ENCODE measurements at places on chromosomes 13 and 19.

- no peak for DNase-seq
Observed at GRCh38 chr13:106490569-106491321, 44.7 kb downstream of the EFNB2 start.

DNA sequence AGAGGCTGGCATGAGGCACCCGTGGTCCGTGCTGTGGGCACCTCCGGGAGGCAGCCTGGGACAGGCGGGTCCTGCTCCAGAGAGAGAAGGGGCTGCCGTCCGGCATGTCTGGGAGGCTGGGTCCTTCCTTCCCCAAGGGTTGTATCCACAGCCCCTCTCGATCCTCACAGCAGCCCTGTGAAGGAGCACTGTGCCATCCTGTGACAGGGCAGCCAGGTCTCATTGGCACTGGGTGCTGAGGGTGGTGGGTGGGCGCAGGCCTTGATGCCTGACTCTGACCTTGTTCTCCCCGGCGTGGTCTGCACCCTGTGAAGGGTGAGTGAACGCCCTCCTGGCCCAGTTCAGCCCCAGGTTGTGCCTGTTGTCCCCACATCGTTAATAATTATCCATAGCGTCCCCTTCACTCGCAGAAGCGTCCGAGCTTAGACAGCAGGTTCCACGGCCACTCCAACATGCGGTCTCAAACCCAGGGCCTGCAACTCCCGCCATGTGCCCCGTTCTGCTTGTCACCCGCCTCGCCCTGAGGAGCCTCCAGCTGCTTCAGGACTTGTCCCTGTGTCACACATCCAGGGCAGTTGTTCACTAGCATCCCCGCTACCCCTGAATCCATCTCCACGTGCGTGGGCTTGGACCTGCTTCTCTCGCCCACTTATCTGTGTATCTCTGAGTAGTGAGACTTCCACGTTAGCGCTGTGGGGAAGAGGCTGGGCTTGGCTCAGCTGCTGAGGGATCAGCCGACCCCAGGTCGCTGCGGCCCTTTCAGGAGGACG, 10.6 kb downstream of the ATP11A start:
- no peak for DNase-seq

DNA sequence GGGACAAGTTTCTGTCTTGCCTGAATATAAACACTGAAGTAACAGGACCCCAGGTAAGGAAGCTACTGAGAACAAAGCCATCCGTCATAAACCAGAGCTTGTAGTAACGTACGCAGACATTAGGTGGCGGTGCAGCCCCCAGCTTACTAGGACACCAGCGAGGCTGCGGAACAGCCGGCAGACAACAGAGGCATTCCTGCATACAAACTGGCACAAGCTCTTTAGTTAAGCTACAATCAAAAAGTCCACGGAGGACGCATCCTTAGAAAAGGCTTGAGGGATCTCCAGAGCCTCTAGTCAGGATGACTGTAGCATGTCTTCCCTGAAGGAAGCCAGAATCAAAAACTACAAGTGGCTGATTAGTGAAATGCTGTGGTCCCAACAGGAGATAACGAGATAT, 26.2 kb downstream of the ZNF160 start:
- DNase-seq, result no peak

GRCh38 chr19:42468273-42468796, 25.6 kb upstream of the CXCL17 start:
- DNase-seq, result peak; percentile 78

- no peak for DNase-seq
Observed at GRCh38 chr19:54439174-54439851, 9.7 kb upstream of the LENG8 start.

- no peak for DNase-seq
Observed at GRCh38 chr19:2507109-2507508, 31.2 kb downstream of the GADD45B start.

GRCh38 chr13:31761951-31762350, 22.6 kb downstream of the RXFP2 start:
- DNase-seq, result no peak

DNA sequence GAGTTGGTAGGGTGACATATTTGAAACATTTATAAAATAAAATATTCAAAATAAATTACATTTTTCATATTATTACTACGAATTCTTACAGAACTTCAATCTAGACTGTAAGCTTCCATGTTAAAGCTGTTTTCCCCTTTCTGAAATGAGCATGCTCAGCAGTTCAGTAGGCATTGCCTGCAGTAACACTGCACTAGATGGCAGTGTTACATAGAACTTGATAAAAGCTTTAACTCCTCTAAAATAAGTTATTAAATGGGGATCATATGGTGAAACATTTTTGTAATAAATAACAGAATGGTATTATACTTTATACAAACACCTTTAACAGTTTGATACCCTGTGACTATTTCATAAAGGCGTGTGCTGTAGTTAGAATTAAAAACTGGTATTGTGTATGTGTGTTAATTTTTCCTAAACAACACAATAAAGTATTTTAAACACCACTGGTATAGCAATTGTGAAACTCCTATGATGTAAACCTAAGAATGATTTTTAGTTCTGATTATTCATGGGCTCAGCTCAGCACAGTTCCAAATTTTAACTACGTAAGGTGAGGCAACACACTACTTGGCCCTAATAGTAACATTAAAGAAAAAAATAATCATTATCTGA, 11.6 kb upstream of the GPR18 start:
- no peak for DNase-seq

- DNase-seq, result no peak
Observed at GRCh38 chr13:98821372-98822224, 69.1 kb upstream of the SLC15A1 start.

DNA sequence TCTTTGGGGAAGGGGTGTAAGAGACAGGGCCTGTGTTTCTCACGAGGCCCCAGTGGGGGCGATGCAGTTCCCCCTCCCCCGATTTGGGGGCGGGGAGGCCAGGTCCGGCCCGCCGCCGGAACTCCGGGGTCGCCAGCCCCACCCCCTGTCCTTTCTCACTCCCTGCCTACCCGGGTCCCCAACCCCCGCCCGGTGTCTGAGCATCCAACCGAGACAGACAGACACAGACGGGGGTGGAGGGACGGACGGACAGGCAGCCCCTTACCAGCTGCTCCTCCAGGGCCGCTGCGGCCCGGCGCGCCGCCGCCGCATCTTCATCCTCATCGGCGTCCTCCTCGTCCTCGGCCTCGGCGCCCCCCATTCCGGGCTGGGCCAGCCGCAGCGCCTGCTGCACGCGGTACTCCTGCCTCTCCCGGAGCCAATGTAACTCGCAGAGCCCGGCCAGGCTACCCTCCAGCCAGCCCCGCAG, 397 bp downstream of the DACT3 start:
- DNase-seq, result no peak

GRCh38 chr13:59660582-59660981, 503.1 kb downstream of the DIAPH3 start:
- DNase-seq, result no peak

DNA sequence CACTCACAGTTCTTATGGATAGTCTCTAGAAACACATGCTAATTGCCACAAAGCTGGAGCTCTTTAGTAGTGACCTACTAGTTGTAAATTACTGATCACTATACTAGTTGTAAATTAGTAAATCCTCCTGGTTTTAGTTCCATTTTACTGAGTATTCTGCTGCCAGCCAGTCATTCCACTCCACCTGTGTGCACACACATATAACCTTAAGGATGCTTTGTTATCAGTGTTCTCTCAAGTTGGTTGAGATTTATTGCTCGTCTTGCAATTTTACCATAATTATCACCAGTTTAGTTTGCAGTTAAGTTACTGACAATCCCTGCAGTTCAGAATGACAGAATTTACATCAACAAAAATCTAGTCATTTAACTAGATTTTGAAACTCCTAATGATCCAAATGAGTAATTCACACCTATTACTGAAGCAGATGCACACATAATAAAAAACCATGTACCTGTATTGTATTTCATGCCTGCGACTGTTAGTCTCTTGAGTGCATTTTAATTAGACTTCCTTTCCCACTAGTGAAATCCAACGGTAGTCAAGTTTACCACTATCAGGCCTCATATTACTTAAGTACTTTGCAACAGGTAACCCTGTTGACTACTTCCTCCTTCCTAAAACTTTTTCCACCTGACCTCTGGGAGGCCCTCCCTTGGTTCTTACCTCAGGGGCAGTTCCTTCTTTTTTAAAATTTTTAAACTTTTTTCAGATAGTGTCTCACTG, 7.6 kb downstream of the TPT1 start:
- DNase-seq, result no peak

DNA sequence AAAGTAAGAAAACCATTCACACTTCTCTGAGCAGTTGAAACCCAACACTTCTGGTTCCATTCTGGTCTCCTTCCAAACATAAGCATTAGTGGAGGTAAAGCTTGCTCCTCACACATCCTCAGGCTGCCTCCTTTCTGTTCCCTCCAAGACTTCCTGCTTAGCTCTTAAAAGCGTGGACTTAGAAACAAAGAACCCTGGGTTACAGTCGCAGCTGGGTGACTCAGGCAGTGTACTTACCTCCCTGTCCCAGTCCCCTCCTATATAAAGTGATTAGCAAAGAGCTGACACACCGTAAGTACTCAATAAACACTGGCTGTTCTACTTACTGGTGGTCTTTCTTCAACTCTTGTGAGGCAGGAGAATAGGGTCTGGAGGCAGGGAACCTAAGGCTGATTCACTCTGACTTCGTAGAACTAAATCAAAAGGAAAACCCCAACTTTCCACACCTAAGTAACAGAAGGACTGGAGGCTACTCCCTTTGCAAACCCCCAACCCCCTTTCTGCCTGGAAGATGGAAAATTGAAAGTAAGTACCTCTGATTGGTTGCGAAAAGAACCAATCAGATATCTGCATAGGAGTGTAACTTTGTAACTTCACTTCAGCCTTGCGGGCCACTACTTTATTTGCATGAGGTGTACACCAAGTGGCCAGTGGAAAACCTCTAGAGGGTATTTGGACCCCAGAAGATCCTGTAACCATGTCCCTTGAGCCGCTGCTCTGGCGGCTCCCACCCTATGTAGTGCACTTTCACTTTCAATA, 165.4 kb downstream of the SUCLA2 start:
- no peak for DNase-seq

DNA sequence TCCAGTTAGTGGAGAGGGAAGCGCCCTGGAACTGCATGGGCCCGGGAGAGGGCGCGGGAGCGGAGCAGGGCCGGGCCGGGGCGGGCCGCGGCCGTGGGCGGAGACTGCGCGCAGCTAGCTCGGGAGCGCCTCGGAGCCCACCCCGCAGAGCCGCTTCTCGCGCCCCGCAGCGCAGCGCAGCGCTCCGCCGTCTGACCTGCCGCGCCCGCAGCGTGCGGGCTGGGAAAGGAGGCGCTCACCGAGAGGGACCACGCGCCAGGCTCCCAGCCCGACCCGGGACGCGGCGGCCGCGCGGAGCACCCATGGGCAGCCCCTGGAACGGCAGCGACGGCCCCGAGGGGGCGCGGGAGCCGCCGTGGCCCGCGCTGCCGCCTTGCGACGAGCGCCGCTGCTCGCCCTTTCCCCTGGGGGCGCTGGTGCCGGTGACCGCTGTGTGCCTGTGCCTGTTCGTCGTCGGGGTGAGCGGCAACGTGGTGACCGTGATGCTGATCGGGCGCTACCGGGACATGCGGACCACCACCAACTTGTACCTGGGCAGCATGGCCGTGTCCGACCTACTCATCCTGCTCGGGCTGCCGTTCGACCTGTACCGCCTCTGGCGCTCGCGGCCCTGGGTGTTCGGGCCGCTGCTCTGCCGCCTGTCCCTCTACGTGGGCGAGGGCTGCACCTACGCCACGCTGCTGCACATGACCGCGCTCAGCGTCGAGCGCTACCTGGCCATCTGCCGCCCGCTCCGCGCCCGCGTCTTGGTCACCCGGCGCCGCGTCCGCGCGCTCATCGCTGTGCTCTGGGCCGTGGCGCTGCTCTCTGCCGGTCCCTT, at the start of gene MLNR:
Gene MLNR, plus strand, starts transcription at position 303 of the 820 bp plus-strand sequence. Its CDS starts 0 bp downstream, at position 303.
- DNase-seq, result no peak

- DNase-seq, result no peak
Observed at GRCh38 chr19:32677657-32678056, 2.0 kb downstream of the RGS9BP start.

GRCh38 chr19:19271828-19272599, 1.1 kb downstream of the TM6SF2 start:
- DNase-seq, result no peak

GRCh38 chr19:4499318-4499717, 19.0 kb downstream of the PLIN4 start:
- DNase-seq, result no peak

- no peak for DNase-seq
Observed at GRCh38 chr13:59099182-59099974, 1064.3 kb downstream of the DIAPH3 start.

GRCh38 chr13:56923626-56924140, 217.0 kb upstream of the PRR20A start:
- DNase-seq, result no peak

DNA sequence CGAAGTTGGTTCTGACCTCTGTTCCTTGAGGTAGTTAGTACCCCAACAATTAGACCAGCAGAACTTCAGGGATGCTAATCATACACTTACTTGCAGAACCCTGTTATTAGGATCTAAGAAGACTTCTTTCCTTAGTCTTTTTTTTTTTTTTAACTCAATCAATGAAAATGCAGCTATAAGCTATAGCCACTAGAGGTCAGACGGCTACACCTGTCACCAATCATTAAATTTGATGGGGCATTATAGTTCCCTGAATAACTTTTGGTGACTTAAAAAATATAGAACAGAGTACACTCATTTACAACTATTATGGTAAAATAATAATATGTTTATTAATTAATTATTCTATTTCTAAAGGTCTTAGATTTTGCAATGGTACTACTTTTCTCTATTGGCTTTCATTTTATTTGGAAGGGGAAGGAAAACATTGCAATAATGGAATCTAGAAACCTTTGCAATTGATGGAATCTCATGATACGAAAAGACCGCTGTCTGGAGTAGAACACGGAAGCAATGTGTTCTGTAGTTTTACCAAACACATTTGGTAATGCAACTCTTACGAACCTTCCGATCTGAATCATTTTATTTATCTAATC, 483.2 kb downstream of the DIAPH3 start:
- no peak for DNase-seq

DNA sequence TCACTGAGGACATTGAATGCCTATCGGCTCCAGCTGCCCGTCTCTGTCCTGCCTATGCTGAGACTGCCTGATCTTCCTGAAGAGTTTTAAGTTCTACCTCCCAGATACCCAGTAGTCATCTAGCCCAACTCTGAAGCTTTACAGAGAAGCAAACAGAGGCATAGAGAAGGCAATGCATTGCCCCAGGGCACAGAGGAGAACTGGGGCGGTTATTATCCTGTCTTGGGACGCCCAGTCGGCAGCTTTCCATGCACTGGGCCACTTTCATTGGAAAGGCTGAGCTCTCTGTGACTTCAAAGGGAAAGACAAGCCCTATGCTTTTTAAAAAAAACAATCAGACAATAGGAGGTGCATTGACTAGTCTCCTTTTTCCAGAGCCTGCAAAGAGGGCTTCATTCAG, 71.6 kb downstream of the HSPH1 start:
- no peak for DNase-seq

- no peak for DNase-seq
Observed at GRCh38 chr13:96992633-96993032, 1.6 kb downstream of the OXGR1 start.

Measured in HS-5 (cell line).